ENCODE measurements at places on chromosomes 4 and X.
A peak's percentile ranks its signal among the peaks of the same experiment; 100 is the strongest.

GRCh38 chr4:123995936-123996335 lies 599.3 kb downstream of the SPRY1 start:
- no peak for DNase-seq

DNA sequence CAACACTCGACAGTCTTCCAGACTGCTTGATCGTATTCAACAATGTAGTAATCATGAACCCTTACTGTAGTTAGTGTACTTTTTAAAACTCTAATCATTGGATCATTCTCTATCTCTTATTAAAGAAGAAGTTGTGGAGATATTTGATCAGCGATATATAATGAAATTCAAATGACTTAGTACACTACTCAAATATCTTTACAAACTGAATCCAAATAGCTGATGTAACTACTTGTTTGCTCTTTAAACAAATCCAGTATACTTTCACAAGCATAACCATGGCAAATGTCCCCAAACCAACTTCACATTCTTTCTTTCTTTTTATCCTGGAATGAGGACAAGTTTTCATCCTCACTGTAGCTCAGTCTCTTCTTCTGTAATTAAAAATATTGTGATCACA lies 1569.9 kb upstream of the ADGRL3 start:
- DNase-seq, result no peak

GRCh38 chr4:85498068-85498733 lies 23.3 kb downstream of the ARHGAP24 start:
- DNase-seq, result no peak

GRCh38 chrX:19698691-19699090 lies 183.4 kb upstream of the MAP3K15 start:
- DNase-seq, result no peak

- DNase-seq, result no peak
These were observed 11.2 kb downstream of the RBM41 start for GRCh38 chrX:107107459-107107858.

GRCh38 chr4:96736352-96736889 lies 896.5 kb downstream of the PDHA2 start:
- DNase-seq, result no peak

GRCh38 chrX:39903937-39904336 lies 193.8 kb downstream of the BCOR start:
- no peak for DNase-seq

DNA sequence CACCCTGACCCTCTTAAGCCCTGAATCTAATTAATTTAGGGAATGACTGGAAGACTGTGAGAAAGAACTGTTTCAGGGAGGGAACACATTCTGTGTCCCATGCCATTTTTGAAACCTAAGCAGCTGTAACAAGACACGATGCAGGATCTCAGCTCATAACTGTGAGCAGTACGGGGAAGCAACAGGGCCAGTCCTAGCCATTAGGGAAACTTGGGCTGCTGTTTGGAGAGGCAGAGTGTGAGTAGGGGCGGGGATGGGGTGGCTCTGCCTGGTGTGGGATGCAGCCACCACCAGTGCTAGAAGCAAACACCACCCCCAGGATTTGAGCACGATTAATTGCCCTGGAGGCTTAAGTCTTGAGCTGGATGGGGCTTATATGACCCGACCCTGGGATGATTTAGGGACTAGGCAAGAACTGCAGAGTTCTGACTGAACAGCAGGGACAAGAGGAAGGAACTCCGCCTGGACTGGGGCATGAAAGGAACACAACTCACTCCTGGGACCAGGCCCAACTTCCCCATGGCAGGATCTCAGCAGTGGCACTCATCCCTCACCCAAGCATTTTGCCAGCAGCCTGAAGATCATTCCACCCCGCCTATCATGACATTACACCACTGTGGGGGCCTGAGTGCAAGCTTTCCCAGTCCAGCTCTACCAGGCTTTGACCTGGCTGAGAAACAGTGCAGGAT lies 43.1 kb downstream of the ATRX start:
- no peak for DNase-seq

DNA sequence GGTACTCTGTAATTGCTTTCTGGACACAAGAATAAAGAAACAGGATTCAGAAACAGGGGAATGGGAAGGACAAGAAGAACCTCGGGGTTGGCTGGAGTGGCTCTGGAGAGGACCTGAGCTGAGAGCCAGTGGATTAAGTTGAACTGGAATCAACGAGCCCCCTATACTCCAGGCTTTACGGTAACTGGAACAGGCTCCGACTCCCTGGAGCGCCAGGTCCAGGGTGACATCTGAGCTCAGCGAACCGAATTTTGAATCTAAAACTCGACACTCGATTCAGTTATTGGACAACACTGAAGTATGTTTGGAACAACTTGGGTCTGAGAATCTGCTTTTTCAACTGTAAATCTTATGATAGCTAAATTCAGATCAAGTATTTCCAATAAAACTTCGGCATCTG lies 23.9 kb downstream of the HMX1 start:
- no peak for DNase-seq

DNA sequence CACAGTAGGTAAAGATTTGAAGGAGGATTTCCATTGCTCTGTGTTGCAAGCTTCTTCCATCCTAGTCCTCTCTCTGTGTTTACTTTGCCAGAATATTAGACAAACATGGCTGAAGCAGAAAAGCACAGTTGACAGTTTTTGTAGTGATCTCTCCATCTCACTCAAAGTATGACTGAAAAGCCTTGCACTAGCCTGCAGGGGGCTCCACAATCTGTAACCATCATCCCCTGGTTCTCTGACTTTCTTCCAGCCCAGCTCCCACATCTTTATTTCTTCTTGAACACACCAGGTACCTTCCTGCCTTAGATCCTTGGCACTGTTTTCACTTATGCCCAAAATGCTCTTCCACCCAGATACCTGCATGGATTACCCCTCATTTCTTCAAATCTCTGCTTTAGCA lies 34.1 kb upstream of the HHIP start:
- no peak for DNase-seq

GRCh38 chrX:153688911-153689590 lies 1.3 kb downstream of the SLC6A8 start:
- no peak for DNase-seq

DNA sequence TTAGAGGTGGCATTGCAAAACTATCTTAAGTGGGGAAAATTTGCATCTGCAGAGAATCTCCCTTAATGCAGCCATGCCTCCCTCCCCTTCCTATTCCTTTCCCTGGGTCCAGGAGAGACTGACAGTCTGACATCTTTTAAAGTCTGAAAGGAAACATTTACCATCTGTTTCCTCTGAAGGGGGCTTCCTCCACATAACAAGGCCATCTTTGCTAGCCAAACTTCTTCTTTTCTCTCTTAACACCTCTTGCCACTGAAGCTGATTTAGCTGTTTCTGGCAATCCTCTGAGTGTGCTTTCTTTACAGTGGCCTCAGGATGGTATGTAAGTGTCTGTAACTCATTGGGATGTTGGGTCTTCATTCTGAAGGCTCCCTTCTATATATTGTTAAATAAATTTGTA lies 34.6 kb upstream of the AADAT start:
- no peak for DNase-seq

- peak; percentile 47 for DNase-seq
These were observed at the start of gene NAAA for GRCh38 chr4:75940692-75941253. TSS of gene NAAA (minus strand) at chr4:75941013. CDS start at chr4:75940949, 64 bp downstream.

GRCh38 chrX:132369617-132370326 lies 119.1 kb downstream of the MBNL3 start:
- no peak for DNase-seq

DNA sequence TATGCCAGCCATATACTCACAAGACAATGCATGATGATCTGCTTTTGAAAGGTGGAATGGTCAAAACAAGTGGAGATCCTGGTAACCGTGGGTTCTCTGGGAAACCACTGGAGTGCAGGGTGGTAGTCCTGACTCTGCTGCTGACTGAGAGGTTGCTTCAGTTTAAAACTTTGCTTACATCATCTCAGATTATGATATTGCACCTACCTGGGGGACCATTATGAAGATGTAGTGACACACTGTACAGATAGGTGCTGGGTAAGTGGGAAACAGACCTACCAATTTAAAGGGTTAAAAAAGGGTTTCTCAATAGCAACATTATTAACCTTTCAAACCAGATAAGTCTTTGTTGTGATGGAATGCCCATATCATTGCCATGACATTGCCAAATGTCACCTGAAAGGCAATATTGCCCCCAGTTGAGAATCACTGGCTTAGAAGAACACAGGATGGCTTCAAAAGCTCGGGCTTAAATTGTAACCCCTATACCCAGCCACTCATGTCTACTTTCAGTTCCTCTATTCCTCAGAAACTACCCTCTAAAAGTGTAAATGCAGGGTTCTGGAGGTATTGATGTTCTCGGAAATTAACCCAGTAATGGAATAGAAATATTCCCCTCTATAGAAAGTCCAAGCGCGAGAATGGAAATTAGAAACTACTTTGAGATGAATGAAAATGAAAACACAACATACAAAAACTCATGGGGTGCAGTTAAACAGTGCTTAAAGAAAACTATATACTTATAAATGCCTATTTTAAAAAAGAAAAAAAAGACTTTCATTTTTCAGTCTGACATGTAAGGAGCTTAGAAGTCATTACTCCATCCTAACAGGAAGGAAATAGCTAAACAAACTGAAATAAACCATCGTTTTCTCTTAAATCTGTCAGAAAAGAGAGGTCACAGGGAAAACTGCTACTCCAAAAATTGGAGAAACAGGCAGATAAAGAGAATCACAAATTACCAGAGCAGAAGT lies 65.8 kb downstream of the ARHGEF6 start:
- DNase-seq, result no peak

DNA sequence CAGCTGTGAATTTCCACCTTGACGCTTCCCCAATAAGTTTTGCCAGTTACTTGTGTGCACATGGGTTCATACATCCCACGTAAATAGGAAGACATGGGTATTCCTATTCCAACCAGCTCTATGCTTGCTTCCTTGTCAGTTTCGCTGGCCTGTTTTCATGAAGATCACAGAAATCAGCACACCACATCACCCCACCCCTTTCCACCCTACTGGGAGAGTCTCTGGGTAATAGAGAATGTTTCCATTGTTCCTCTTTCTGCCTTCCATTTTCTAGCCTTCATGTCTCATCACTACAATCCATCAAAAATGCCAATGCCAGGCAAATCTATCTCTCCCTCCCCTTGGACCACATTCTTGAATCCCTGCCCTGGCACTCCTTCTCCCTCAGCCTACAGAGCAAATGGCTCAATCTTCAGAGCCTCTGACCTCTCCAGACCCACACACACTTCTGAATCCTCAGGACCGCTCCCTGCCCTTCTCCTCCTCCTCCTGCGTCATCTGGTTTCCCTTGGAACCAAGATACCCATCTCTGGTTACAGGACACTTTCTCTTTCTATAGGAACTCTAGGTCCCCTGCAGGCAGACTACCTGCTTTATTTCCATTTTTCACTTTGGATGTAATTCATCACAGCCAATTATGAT lies 323.3 kb downstream of the DHX15 start:
- DNase-seq, result no peak

DNA sequence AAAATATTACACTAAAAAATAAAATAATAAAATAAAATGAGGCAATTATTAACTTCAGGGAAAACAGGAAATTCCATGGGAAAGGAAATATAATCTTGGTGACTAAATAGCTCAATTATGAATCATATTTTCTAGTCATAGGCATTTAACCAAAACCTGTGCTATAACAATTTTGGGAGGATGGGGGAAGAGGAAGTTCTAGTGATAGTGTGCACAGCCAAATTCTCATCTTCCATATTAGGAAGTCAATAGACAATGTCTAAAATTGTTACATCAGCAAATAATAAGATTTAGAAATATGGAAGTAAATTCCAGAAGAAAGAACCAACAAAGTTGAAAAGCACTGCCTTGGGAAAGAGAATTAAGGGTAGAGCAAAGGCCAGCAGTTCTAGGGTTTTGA lies 2.8 kb downstream of the AWAT2 start:
- no peak for DNase-seq

DNA sequence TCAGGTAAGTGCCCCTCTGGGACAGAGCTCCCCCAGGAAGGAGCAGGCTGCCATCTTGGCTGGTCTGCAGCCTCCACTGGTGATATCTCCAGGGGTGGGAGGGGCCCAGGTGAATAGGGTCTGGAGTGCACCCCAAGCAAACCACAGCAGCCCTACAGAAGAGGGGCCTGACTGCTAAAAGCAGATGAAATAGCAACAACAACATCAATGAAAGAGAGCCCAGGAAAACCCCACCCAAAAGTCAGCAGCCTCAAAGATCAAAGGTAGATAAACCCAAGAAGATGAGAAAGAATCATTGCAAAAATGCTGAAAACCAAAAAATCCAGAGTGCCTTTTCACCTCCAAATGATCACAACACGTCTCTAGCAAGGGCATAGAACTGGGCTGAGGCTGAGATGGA lies 92.5 kb upstream of the PAGE3 start:
- no peak for DNase-seq

GRCh38 chr4:2852481-2852921 lies 8.9 kb downstream of the ADD1 start:
- DNase-seq, result no peak

- DNase-seq, result no peak
These were observed 44.6 kb upstream of the MAGEC2 start for GRCh38 chrX:142249721-142250120.

- no peak for DNase-seq
These were observed 277.0 kb upstream of the INTU start for GRCh38 chr4:127355743-127356142.

- DNase-seq, result no peak
These were observed 75.4 kb downstream of the PRDM5 start for GRCh38 chr4:120847019-120847582.

DNA sequence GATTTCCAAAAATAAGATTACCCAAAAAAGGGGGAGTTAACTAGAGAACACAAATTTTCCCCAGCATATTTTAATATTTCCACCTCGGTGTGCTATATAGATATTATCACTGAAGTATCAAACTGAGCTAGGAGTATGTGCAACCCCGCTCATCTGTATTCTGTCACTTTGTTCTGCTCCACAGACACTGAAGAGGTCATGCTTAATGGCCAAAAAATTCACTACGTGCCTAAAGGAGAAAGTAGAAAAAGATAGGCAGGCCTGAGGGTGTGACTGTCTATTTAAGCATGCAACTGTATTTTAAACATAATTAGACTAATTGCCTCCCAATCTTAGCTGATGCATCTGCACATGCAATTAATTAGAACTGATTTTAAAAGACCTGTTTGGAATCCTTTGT lies 24.5 kb downstream of the SH3RF1 start:
- DNase-seq, result no peak

- no peak for DNase-seq
These were observed 1.3 kb downstream of the PARM1 start for GRCh38 chr4:74934016-74934831.

DNA sequence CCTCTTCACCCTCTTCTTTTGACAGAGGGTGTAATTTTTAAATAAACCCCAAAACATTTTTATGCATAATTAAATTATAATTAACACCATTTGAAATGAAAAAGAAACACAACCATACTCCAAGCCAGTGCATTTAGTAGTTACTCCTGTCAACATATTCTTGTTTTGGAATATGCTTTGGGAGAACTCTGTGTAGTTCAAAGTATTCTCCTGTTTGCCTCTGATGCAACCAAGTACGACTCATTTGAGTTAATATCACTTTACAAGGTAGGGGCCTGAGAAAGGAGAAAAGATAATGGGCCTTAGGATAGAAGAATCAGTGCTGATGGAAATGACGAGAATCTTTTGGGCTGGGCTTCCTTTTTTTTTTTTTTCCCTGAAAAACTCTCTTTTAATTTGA lies 2.7 kb downstream of the PTPN13 start:
- no peak for DNase-seq

GRCh38 chr4:118850488-118851173 lies 14.7 kb upstream of the SEC24D start:
- no peak for DNase-seq
